ENCODE measurements at places on chromosomes 7 and 10. TPM values are rescaled to one million over a fixed set of nuclear protein-coding genes. Genes with fewer than 3 reads are reported as not detected.

TSPAN12 gene
- 9.1 TPM for total RNA-seq

DNA sequence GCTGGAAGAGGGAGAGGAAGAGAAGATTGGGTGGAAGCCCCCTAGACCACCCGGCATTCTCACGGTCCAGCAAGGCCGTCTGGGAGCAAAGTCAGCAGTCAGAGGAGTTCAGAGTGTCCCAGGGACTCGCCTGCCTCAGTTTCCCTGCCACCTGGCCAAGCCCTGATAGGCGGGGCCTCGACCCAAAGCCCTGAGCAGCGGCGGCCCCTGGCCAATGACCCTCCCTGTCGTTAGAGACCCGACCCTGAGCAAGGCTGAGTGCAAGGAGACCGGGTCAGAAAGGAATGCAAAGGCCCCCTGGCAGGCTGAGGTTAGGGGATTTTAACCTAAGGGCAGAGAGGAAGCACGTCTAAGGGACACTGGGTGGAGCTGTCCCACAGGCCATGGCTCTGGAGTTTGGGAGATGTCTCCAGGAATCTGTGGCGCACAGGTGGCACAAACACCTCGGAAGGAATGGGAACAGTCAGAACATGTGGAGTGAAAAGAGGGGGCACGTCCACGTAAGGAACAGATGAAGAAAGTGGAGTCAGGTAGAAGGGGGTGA lies 196.8 kb upstream of the PDE1C start:
- DNase-seq = no peak

DNA sequence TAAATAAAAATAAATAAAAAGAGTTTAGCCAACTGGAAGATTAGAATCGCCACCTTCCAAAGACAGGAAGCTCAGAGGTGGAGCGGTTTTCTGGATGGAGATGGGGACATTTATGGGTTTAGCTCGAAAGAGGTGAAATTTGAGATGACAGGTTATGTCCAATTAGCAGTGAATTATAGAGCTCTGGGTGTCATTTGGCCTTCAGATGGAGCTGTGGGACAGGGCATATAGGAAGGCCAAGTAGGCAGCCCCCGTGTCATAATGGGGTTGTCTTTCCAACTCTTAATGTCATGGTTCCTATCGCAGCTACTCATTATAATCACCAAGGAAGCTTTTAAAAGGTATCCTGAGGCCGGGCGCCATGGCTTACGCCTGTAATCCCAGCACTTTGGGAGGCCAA lies 21.0 kb upstream of the EEPD1 start:
- DNase-seq = no peak

DNA sequence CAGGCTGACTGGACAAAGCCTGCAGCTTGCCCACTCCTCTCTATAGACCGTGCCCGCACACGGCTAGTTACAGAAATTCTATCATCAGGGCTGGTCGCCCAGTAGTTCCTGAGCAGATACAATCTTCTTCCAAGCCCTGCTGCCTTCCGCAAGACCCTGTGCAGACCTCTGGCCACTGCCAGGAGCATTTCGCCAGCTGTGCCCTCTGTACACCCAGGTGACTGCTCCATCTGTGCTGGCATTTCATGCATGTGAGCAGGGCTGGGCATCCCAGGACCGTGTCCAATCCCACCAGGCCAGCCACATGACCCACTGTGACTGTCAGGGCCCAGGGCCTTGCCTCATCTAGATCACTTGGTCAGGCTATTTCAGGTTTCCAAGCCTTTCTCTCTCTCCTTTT lies 36.9 kb downstream of the HSPA12A start:
- no peak for DNase-seq

Data from NCI-H460 (cell line).